Astrocyte of the spinal cord (primary cell): ENCODE measurements at places on chromosomes 6 and 20.

- no peak for DNase-seq
Measured at GRCh38 chr20:26279238-26279637, 582.6 kb upstream of the ZNF337 start.

GRCh38 chr6:13535306-13535705 is 39.1 kb upstream of the SIRT5 start:
- DNase-seq: no peak

- DNase-seq: no peak
Measured at GRCh38 chr20:32227744-32228688, 20.3 kb downstream of the POFUT1 start.

GRCh38 chr20:16158090-16158975 is 414.9 kb downstream of the KIF16B start:
- no peak for DNase-seq

DNA sequence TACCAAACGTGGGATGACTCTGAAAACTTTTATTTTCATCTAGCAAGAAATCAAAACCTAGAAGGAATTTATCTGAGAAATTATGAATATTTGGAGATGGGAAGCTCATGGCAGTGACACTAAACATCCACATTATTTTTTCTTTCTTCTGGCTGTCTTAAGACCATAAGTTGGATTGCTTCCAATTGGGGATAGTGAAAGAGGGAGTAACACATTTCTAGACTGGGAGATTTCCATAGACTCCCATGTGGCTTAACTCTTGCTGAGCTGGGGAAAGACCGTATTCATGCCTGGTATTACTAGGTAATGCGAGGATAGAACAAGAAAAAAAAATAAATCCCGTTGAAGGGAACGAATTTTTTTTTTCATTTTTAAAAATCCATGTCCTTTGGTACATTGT is 120.0 kb downstream of the UTRN start:
- DNase-seq: peak; percentile 36

DNA sequence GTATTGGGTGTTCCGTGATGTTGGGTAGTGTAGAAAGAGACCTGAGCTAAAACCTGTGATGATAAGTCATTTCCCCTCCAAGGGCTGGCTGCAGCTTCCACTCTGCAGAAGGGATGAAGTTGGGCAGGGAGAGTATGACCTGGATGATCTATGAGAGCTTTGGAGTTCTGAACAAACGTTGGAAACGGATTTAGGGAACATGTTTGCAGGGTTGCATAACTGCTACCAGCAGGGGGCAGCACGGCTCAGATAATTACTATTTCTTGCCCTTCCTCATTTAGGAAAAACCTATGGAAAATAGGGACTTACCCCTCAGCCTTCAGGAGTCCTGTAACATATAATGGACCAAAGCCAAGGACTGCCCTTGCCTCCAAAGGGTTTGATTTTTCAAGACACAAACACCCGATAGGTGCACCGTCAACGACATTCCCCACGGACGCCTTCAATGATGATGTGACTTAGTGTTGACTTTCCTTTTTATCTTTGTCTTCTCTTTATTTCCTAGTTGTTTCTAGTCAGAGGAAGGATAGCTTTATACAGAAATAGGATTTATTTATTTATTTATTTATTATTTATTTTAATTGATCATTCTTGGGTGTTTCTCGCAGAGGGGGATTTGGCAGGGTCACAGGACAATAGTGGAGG is 164.9 kb upstream of the SASH1 start:
- peak; percentile 60 for DNase-seq

GRCh38 chr6:31710523-31711219 is 4.0 kb downstream of the LY6G6F start:
- no peak for DNase-seq

DNA sequence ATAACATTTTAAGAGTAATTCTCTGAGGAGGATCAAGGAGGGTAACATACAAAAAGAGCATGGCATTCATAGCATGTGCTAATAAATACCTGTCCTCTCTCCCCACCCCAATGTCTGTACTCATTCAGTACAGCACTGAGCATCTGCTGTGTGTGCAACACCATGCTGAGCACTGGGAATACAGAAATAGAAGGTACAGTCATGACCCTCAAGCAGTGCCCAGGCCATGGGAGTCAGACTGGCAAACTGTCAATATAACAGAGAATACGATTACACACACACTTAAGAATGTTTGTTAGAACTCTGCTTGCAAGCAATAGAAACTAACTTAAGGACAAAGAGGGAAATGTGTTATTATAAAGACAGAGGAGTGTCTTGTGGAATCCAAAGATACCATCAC is 24.7 kb upstream of the ZFAND3 start:
- peak; percentile 39 for DNase-seq

DNA sequence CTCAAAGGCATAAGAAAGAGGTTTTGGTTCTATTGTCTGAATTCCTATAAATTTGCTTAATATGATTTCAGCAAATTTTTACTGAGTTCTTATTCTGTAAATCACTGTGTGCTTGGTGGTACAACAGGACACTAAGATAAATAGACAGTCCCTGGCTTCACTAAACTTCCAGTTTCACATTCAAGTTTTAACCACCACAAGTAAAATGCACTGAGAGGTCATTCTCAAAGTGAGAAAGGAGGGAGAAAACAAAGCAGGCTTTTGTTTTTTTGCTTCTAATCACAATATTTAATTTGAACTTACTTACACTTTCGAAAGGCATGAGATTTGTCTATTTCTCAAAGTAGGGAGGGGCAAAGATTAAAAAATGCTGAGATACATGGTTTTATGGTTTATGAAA is 445.7 kb downstream of the CDC5L start:
- DNase-seq: no peak

- DNase-seq: peak; percentile 78
Measured at GRCh38 chr20:6636209-6637159, 131.0 kb upstream of the BMP2 start.

GRCh38 chr20:33524261-33524660 is 34.4 kb downstream of the CBFA2T2 start:
- DNase-seq: peak; percentile 29

GRCh38 chr6:10269814-10270472 is 144.9 kb downstream of the TFAP2A start:
- DNase-seq: peak; percentile 24

- DNase-seq: peak; percentile 90
Measured at GRCh38 chr6:28474441-28475219, 31.3 kb upstream of the ZSCAN23 start.

DNA sequence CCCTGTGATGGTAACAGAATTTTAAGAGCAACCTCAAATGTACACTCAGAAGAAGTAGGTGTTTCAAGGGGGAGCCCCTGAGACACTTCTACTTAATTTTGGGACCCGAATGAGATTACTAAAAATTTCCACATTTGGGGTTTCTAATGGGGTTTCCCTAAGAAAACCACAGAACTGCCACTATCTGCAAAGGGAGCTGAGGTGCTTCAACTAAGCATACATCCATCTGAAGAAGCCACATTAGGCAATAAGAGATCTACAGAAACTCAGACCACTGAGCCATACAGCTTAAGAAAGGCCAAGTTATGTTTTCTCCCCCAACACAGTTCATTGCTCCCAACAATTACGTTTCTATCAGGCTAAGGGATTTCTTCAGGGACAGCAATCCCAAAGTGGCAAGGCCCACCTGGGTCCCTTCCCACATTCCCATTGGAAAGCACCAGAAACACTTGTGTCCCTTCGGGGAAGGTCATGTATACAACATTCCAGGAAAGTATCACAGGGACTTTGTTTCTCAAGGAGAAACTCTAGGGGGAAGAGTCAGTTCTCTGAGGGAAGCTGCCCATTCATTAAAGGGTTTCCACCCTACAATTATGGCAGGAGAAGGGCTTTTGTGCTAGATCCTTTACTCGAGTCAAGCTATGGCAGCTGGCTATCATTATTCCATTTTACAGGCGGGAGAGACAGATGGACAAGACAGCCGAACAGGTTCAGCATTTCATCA is 5.0 kb downstream of the BCL2L1 start:
- no peak for DNase-seq

GRCh38 chr6:17919496-17919895 is 67.9 kb downstream of the KIF13A start:
- no peak for DNase-seq

DNA sequence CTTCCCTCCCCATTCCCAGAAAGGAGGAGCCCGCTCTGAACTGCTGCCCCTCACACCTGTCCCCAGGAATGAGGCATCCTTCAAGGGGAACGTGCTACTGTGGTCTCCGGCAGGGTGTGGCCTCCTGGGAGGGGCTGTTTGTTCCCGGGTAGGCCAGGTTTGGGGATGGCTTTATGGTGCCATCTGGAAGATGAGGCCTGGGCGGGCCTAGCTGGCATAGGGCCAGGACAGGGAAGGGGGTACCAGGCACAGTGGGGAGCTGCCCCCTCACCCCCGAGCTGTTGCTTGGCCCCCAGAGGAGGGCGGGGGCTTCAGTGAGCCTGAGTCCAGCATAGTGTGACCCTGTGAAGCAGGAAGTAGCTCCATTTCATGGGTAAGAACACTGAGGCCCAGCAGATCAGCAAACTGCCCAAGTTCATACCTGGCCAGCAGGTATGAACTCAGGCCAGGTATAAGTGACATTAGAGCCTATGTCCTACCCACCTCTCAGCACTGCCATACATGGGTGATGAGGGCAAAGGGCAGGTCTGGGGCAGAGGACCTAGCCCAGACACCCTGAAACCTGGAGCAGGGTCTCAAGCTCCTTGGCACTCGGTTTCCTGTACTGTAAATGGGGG is 17.5 kb upstream of the SPDEF start:
- DNase-seq: no peak

GRCh38 chr6:42140032-42140431 is 2.4 kb downstream of the C6orf132 start:
- no peak for DNase-seq

DNA sequence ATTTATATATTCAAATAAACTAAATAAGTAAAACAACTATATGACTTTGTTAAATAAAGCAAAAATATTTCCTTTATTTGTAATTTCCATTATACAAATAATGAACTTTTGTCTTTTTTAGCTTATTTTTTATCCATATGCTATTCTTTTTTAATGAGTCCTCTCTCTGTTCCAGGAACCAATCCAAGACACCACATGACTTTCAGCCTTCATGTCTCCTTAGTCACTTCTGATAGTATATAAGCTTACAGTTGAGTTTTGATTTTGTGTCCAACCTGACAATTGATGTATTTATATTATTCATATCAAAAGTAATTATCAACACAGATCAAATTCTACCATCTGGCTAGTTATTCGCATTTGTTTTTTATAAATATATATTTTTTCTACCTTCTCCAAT is 582.3 kb upstream of the GJE1 start:
- DNase-seq: no peak

DNA sequence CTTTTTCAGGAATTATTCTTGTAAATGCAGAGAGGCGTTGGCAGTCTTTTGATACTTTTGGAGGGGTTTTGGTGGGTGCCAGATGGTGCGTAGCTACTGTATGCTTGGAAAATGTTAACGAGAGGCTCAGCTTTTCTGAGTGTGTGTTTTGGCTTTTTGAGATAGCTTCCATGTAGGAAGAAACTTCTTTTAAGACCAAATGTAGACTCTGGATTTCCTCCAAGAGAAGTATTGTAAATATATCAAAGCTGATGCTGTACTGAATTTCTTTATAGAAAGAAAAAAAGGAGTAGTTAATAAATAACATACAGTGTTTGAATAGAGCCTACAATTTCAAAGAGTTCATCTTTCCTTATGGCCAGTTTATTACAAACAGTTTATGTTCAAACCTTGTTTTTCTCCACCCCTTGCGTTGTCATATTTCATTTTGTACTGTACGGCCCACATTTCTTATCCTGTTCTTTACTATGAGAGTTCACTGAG is 16.7 kb downstream of the TIAM2 start:
- no peak for DNase-seq

GRCh38 chr6:114304304-114304887 is 38.4 kb downstream of the HS3ST5 start:
- DNase-seq: peak; percentile 36

DNA sequence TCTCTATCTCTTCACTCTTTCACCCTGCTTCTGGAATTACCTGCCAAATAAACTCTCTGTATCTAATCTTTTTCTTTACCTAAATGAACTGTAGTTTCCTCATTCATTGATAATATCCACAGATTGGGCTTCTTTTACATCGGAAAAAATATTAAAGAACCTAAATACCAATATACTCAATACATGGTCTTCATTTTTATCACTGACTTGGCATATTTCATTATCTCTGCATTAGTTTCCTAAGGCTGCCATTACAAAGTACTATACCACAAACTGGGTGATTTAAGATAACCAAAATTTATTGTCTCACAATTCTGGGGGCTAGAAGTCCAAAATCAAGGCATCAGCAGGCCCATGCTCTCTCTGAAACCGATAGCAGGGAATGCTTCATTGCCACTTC is 411.9 kb upstream of the SPTLC3 start:
- DNase-seq: no peak

GRCh38 chr20:57380081-57380750 is 11.0 kb upstream of the RBM38 start:
- DNase-seq: no peak

DNA sequence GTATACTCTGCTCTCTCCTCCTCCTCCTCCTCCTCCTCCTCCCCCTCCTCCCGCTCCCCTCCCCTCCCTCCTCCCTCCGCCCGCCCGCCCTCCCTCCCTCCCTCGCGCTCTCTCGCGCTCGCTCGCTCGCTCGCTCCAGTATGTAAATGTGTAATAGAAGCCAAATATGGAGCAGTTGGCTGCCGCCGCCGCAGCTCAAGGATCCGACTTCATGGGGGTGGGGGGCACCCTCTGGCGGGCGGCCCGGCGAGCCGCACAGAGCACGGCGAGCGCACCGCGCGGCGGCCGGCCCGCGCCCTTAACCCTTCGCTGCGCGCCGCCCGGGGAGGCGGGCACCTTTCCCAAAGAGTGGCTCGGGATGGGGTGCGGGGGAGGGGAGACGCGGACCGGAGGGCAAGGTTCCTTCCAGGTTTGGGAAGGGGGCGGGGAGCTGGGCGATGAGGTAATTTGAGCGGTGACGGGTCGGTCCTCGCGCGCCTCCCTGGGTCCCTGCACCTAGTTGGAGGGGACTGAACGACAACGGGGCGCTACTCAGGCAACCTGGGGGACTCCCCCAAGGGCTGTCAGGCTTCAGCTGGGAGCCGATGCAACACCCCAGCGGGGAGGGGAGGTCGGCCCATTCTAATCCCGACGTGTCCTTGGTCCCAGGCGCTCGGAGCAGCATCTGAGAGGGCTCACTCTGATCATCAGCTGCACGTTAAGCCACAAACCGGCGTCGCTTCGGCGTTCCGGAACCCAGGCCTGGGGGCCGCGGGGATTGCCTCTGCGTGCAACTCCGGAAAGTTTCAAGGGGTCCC is 409 bp upstream of the ATXN1 start:
- peak; percentile 95 for DNase-seq

DNA sequence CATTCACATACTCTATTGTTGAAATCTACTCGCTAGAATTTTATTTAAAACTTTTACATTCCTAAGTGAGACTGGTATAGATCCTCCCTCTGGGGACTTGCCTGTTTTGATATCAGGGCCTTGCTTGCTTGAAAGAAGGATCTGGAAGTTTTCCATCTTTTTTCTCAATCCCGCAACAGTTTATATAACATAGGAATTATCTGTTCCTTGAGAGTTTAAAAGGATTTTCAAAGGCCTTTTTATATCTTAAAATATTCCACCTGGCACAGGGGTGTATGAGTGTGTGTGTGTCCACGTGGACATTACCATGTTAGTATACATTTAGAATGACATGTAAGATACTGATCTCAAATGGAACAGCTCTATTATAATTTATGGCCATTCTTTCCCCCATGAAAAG is 96.3 kb downstream of the TRERF1 start:
- no peak for DNase-seq
